ENCODE measurements at places on chromosomes 2 and 18.
A peak's percentile ranks its signal among the peaks of the same experiment; 100 is the strongest.

DNA sequence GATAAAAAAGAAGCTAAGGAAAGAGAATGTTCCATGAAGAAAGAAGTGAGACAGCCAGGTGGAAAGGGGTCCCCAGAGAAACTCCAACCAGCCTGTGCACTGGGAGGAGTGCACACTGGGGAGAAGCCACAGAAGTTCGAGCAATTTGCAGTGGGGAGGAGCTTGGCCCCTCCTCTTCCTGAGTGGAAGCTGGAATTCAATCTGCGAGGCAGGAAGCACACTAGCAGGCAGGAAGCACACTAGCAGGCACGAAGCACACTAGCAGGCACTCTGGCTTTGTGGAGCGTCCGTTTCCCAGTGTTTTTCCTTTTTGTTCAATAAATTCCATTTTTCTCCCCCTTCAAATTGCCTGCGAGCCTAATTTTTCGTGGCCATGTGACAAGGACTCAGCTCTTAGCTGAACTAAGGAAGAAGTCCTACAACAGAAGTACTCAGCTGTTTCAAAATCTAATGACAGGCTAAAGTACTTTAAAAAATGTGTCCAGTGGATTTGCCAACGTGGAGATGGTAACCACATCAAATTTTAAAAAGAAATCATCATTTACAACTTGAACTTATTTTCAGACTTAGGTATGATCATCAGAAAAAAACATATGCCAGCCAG is 21.4 kb upstream of the SPIRE1 start:
- peak; percentile 27 for DNase-seq

DNA sequence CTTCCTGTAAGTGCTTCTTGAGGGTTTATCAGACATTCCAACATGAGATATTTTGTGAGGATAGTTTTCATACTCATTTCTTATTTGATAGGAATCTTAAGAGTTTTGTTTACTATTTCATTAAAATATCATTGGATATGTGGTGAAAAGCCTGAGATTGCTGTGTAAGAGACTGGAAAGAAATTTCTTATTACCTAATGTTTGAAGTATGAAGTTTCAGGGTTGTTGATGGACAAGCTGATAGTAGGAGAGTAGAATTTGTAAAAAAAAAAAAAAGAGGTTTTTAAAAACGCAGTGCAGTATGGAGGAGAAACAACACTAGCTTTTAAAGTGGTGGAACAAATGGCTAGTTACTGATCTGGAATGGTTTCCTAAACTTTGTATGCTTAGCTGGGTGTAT is 7.7 kb downstream of the EPB41L5 start:
- no peak for DNase-seq

DNA sequence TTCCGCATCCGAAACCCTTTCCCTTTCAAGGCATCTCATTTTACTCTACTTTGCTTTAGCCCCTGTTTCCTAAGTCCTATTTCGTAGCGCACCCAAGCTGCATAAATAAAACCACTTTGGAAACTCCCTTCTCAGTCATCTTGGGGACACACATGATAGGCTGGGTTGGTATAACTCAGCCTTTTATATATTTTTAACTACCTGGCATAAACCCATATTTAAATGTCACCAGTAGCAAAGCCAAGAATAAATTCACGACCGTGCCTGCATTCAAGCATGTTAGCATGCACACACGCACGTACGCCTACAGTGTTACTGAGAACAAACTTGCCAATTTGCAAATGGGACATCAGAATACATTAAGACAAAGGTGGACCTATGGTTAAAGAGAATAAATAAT is 564.7 kb upstream of the PIK3C3 start:
- no peak for DNase-seq

GRCh38 chr2:49972699-49973098 is 818.4 kb upstream of the FSHR start:
- DNase-seq = peak; percentile 49

DNA sequence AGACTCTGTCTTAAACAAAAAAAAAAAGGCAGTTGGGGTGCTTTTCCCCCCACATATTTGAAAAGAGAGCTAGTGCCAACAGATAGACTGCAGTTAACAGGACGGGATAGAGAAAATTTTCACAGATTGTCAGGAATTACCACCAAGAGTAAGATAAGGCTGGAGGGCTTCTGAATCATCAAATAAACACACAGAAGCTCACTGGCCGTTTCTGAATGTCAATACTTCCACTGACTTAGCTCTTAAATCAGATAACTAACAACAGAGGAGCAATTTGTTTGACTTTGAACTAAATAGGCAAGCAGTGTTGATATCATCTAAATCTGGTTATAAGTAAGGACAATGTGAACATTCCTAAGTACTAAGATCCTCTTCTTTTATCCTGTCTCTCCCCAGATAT is 34.7 kb downstream of the PIEZO2 start:
- no peak for DNase-seq

- DNase-seq = no peak
These were observed 181.9 kb upstream of the NRXN1 start for GRCh38 chr2:51213826-51214225.

- DNase-seq = no peak
These were observed 204.9 kb downstream of the FAM210A start for GRCh38 chr18:13521418-13521817.

DNA sequence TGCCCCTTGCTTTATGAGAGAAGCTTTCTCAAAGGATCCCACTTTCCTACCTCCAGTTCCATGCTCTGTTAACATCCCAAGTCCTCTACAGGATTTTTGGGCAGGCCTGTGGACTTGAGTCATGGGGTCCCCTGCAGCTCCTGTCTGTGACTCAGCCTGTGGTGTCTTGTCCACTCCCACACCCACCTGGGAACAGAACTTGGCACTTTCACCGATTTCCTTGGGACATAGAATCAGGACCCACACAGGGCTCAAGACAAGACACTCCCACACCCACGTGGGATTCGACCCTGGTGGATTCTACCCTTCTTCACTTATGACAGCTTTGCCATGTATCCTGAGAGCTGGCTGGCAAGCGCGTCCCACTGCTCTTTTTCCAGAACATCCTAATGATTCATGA is 30.7 kb upstream of the HDAC4 start:
- DNase-seq = no peak

DNA sequence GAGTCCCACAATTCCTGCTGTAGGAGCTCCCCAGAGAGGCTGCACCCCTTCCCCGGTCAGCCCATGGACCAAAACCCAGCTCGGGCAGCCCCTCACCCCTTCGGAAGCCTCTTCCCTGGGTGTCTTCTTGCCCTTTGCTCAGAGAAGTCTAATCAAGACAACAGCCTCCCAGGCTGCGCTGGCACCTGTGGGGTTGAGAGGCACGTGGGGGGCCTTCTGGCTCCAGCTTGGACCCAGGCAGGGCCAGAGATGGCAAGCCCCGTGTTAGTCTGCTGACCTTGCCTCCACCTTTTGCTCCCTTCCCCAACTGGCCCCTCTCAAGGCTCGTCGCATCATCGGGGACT is 10.4 kb downstream of the SLC4A3 start:
- DNase-seq = no peak

DNA sequence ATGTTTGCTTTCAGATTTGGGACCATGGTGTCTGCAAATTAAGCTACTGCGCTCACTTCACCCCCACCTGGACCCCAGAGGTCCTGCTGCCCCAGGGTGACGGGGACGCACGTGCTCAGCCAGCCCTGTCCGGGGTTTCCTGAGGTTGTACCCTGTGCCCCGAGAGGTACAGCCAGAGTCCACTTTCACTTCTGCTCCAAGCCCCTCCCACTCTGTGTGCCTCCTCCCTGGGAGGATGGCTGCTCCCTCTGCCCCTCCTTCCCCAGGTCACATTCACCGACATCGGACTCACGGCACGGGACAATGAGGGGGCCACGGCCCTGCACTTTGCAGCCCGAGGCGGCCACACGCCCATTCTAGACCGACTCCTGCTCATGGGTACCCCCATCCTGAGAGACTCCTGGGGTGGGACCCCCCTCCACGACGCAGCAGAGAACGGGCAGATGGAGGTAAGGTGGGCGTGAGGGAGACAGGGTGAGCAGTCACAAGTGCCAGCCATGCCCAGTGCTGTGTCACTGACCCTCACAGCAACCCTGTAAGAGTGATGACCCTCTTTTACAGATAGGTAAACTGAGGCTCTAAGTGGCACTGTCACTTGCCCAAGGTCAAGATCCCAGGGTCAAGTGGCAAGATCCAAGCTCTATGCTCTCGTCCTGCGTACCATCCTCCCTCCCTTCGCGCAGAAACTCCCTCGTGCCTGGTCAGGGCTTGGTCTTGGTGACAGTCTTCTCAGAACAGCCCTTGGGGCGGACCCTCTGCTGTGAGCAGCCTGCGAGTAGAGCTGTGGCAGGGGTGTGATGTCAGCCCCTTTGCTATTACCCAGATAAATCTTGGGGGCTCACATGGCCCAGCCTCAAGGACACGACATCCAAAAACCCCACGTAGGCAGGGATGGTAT is 7.6 kb downstream of the ESPNL start:
- DNase-seq = no peak
